ENCODE measurements at places on chromosomes 2 and 18.
A peak's percentile ranks its signal among the peaks of the same experiment; 100 is the strongest.

DNA sequence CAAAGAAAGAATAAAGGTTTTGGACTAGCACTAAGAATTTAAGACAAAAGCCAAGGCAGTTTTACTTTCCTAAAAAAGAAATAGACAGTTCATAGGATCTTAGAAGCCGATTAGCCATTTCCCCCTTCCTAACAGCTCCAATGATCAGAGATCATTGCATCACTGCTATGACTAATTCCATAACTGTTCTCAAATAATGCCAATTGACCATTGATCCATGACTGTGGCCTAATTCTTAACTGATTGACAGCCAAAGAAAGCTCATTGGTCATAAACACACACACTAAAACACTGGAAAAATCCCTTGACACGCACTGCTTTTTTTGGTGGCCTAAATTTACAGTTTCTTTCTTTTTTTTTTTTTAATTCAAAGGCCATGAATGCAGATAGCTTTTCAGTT lies 345.0 kb upstream of the ACVR2A start:
- no peak for DNase-seq

DNA sequence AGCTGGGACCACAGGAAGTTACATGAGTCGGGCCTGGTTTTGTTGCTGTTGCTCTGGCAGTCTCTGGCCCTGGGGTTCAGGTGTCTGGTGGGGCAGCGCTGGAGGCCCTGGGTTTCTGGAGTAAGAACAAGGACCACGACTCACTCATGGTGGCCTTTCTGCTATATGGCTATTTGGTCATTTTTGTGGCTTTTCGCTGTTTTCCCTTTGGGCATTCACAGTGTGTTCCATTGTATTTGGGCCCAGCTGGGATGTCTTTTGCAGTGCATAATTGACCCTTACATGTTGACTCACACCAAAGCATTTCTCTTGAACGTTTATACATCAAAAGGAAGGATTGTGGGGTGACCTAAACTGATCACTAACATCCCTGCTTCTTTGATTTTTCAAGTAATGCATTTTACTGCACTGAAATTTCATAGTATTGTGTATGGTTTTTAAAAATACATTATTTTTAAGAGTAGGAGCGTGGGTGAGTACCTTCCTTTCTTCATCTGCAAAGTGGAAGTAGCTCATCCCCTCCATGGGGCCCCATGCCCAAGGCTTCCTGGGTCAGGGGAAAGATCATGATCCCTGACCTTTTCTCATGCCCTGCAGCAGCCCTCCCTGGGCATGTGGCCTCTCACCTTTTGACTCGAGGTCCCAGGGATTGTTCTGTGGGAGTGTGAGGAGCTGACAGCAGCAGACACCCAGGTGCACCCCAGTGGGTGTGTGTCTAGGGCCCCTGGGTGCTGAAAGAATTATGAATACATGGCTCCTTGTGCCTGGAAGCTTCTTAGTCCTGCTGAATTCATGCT lies 225.5 kb downstream of the AGAP1 start:
- peak; percentile 50 for DNase-seq

DNA sequence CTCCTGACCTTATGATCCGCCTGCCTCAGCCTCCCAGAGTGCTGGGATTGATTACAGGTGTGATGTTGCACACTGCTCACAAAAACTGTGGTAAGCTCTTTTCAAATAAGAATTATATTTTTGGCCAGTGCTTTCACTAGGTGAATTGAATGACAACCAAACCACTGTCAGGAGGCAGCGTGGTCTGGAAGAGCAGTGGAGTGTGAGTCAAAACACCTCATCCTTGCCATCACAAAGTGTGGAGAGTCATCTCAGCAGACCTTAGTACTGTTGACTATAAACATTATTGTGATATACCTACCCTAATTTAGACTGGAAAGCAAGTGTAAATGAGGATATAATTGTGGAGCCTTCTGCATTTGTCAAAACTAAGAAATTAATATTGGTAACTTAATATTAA lies 61.3 kb downstream of the UBE2E3 start:
- no peak for DNase-seq

GRCh38 chr18:59853380-59853779 lies 46.4 kb upstream of the PMAIP1 start:
- DNase-seq: no peak

DNA sequence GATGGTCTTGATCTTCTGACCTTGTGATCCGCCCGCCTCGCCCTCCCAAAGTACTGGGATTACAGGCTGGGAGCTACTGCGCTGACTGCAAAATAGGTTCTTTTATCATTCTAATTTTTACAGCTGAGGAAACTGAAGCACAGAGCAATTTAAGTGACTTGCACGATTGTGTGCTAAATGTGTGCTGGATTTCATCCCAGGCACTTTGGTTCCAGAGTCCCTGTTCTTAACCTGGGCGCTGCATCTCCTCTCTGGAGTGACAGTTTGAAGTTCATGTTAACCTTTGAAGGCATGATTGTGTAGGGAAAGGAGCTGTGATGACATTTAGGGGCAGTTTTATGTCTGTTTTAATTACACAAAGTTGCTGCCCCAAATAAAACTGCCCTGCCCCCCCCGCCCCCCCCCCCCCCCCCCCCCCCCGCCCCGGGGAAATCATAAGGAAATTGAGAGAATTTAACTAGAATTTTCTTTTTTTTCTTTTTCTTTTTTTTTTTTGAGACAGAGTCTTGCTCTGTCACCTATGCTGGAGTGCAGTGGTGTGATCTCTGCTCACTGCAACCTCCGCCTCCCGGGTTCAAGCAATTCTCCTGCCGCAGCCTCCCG lies 5.6 kb downstream of the ACSL3 start:
- DNase-seq: no peak

DNA sequence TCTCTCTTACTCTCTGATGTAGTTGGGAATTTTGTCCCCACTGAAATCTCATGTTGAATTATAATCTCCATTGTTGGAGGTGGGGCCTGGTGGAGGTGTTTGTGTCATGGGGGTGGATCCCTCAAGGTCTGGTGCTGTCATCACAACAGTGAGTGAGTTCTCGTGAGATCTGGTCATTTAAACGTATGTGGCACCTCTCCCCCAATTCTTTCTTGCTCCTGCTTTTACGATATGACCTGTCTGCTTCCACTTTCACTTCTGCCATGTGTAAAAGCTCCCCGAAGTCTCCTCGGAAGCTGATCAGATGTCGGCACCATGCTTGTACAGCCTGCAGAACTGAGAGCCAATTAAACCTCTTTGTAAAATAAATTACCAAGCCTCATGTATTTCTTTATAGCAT lies 337.8 kb upstream of the CDH2 start:
- DNase-seq: no peak

GRCh38 chr2:95314964-95315611 lies 17.9 kb downstream of the KCNIP3 start:
- no peak for DNase-seq

DNA sequence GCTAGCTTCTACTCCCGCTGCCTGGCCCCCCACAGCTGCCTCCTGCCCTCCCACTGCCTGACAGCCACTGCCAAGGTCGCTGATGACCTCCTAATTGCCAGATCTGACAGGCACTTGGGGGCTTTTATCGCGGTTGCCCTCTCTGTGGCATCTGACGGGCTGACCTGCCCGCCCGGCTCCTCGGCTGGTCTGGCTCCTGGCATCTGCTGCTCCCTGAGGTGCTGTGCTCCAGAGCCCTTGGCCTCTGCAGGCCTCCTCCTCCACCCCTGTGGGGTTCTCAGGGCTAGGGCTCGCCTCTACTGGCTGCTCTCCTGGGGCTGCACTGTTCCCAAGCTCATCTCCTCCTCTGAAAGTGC lies 43.1 kb downstream of the INHBB start:
- DNase-seq: no peak

DNA sequence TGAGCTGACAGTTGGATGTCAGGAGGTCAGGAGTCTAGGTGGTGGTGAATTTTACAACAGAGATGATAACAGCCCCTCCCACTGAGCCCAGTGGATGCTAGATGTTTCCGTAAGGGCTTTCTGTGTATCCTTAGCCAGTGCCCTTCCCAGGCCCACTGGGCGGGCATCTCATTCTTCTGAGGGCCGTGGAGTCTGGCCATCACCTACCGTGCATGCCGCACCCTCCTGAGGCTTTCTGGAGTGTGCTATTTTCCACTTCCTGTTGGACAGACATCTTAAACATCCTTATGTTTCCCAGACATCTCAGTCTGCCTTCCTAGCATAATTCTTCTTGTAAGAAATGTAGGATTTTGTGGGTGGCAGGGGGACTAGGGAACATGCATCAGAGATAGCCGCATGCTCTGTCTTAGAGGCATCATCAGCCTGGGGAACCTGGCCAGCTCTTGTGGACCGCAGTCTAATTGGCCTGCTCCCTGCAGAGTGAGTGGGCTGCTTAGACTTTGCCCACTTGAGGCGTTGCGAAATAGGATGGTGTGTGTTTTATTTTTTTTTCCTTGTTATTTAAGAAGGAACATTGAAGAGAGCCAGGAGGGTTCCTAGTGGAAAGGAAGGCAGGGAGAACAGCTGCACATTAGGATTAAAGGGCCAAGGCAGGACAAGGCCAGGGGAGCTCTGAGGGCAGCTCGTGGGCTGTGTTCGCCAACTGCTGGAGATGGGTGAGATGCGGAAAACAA lies 135.8 kb downstream of the SH3RF3 start:
- DNase-seq: no peak

GRCh38 chr2:183219888-183220287 lies 95.6 kb downstream of the NUP35 start:
- no peak for DNase-seq

GRCh38 chr18:51630706-51631105 lies 433.2 kb upstream of the MEX3C start:
- no peak for DNase-seq

GRCh38 chr2:47076586-47077441 lies 78.3 kb downstream of the STPG4 start:
- peak; percentile 88 for DNase-seq

DNA sequence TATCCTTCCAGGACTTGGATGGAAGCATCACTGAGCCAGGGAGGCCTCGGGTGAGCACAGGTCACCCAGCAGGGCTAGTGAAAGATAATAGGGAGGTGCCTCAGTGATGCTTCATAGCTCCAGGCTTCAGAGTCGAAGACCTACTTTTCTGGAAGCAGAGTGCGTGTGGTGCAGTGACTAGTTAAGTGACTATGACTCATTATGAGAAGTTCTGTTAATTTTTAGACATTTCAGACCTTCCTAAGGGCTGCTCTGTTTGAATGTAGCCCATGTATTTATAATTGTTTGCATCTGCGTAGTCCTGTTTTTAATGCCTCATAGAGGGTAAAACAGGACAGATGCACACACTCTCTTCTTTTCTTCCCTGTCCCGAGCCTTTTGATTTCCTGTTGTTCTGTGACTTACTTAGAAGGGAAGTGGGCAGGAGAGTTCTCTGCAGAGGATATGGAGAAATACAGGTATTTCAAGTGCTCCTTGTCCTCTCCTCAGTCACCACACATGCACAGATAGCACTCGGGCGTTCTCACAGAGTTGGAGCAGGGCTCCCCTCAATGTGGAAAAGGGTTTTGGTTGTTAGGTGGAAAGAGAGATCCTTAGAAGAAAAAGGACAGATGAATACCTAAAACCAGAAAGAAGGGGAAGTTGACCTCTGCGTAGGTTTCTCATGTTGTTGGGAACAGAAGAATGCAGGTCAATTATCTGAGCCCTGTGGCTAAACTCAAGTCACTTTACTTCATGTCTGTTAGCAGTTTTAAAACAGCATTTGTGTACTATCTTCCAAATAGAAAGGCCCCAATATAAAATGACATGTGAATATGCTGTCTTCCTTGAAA lies 34.7 kb downstream of the RALB start:
- peak; percentile 79 for DNase-seq

DNA sequence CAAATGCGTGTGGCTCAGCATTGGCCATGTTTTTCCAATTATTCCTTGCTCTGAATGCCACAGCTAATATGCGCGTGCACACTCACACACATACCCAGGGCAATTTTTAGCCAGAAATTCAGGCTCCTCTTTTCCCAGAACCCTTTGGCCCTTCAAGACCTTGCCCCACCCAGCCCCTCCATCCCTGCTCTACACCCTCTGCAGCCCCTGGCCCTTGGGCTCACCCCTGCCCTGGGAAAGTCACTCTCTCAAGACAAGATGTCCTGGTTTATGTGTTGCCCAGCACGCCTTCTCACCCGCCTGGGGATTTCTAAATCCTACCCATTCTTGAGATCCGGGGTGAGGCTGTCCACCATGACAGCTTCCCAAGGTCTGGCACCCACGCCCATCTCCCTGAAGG lies 319.7 kb downstream of the CYP26B1 start:
- no peak for DNase-seq

DNA sequence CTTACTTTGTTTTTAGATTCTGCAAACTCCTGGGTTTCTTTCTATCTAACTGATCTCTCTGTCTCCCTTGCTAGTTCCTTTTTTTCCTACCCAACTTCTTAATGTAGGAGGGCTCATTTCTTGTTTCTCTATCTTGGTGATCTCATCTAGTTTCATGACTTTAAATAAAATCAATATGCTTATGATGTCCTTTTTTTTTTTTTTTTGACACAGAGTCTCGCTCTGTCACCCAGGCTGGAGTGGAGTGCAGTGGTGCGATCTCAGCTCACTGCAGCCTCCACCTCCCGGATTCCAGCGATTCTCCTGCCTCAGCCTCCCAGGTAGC lies 42.2 kb upstream of the IL1RL1 start:
- DNase-seq: no peak

DNA sequence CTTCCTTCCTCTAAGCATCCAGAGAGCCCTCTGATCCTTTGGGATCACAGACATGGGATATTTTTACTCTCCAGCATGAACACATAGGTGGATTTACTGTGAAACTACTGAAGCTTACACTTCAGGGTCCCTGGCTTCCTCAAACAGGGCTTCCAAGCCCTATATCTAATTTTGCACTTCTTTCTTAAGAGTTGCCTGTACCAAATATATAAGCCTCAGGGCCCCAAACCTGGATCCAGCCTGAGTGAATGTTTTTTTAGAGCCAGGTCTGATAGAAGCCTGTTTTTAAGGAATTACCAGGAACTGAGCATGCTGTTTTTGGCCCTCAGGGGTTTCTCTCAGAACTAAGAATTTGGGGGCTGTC lies 13.2 kb upstream of the KCMF1 start:
- DNase-seq: no peak

- DNase-seq: no peak
These were observed 20.9 kb upstream of the SCN1A start for GRCh38 chr2:166148500-166149400.

- DNase-seq: no peak
These were observed 157.8 kb downstream of the BABAM2 start for GRCh38 chr2:28048341-28048740.

- DNase-seq: no peak
These were observed 84.7 kb upstream of the LAPTM4A start for GRCh38 chr2:20136149-20136548.

Data from foreskin melanocyte (primary cell).